ENCODE measurements at places on chromosomes 13 and 19.

DNA sequence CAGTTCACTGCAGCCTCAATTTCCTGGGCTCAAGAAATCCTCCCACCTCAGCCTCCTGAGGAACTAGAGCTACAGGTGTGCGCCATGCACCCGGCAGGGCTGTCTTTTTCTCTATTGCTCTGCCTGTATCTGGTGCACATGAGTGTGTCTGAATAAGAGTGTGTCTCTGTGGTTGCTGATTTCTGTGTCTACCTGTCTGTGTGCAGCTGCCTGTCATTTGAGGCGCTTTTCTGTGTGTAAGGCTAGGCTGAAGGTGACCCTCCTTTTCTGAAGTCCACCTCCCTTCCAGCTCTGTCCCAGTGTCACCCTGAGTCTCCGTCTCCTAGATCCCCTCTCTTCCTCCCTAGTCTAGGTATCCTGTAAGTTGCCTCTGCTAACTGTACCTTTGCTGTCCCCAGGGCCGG, 1.5 kb upstream of the PRR12 start:
- no peak for DNase-seq

GRCh38 chr19:1181606-1182005, 7.5 kb upstream of the SBNO2 start:
- no peak for DNase-seq

- DNase-seq = peak; percentile 88
Observed at GRCh38 chr19:8158411-8159074, 9.2 kb upstream of the FBN3 start.

GRCh38 chr13:45143346-45143751, 23.0 kb downstream of the GTF2F2 start:
- DNase-seq = peak; percentile 7

DNA sequence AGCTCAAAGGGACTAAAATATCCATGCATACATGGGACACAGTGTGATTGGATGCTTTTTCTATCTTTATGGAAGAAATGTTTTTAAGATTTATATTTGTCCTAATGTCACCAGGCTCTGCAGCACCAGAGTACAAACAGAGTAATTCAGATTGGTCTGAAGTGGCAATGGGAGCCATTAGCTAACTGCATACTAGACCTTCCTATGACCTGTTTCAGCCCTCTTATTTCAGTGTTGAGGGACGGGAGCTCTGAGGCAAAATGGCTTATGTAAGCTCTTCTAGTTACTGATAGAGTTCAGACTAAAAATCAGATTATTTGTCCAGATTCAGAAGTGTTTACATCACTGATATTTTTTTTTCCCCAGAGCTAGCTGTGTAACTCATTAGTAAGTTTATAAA, 4.9 kb downstream of the SLAIN1 start:
- DNase-seq = no peak

- DNase-seq = no peak
Observed at GRCh38 chr13:78382491-78382890, 220.9 kb downstream of the POU4F1 start.

DNA sequence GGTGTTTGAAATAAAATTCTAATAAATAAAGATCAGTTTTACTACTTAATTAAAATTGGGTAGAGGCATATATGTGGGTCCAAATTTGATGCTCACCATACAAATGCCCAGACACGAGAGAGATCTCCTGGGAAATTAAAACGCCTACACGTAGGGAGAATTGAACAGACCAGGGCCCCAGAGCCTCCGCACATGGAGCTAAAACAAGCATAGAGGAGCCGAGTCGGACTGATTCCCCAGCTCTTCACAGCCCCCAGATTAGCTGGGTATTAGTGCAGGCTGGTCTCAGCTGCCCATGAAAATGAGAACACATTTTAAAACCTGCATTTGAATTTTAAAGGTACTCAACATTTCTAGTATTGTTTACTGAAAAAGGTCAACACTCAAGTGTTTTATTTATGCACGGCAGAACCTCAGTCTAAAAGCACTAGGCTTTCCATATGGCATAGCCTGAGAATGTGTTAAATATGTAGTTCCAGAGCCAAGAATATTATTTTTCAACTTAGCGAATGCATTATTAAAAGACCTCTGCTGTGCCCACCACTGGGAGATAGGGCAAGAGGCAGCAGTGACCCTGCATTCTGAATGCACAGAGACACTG, 344.8 kb downstream of the ENOX1 start:
- DNase-seq = no peak

DNA sequence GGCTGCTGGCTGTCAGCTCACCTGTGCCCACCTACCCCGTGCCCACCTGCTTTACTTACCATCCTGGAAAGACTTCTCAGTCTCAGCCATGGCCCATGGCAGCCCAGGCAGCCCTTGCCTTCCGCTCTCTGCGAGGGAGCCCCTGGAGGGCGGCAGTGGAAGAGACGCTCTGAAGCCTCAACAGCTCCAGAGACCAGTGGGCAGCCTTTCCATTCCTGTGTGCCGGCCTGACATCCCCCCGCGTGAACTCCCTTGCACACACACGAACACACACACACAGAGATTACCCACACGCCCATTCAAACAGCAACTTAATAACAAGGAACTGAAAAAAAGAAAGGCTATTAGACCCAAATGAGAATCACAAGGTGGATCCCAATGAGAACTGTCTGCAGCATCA, 14.2 kb upstream of the RASA3 start:
- DNase-seq = no peak

DNA sequence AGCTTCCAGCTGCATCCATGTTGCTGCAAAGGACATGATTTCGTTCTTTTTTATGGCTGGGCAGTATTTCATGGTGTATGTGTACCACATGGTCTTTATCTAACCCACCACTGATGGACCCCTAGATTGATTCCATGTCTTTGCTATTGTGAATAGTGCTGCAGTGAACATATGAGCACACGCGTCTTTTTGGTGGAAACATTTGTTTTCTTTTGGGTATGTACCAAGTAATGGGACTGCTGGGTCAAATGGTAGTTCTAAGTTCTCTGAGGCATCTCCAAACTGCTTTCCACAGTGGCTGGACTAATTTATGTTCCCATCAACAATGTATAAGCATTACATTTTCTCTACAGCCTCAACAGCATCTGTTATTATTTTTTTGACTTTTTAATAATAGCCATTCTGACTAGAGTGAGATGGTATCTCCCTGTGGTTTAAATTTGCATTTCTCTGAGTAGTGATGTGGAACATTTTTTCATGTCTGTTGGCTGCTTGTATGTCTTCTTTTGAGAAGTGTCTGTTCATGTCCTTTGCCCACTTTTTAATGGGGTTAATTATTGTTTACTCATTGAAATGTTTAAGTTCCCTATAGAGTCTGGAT, 6.8 kb upstream of the UBE2L5 start:
- no peak for DNase-seq

DNA sequence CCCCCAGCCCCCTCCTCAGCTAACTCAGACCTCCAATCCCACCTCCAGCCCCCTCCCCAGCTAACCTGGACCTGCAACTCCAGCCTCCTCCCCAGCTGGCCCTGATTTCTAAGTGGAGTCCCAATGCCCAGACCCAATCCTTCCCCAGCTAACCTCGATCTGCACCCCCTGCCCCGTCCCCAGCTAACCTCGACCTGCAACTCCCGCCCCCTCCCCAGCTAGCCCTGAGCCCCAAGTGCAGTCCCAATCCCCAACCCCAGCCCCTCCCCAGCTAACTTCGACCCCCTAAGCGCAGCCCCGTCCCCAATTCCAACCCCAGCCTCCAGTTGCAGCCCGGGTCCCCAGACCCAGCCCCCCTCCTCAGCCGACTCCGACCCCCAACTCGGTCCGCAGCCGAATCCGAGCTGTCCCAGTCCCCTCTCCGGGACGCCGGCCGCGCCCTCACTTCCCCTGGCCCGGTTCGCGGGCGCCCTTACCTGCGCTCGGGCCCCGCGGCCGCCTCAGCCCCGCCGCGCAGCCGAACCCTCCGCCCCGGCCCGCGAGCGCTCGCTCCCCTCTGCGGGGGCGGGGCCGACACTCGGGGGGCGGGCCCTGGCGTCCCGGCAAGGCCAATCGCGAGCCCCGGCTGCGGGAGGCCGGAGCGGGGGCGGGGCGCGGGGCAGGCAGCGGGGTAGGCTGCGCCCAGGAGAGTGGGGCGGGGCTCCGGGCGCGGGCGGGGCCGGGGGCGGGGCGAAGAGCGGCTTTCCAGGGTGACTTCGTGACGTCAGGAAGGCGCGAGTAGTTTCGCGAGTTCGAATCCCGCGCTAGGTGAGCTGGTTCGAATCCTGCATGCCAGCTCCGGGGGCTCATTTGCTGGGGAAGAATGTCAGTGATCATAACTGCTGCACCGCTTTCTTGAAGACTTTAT, at the start of gene GNG7:
TSS of gene GNG7 (minus strand) at position 525 of the 907 bp plus-strand sequence. CDS start 182,006 bp downstream, outside the sequence.
- peak; percentile 94 for DNase-seq

- DNase-seq = no peak
Observed at GRCh38 chr13:93290503-93290902, 63.9 kb downstream of the GPC6 start.

DNA sequence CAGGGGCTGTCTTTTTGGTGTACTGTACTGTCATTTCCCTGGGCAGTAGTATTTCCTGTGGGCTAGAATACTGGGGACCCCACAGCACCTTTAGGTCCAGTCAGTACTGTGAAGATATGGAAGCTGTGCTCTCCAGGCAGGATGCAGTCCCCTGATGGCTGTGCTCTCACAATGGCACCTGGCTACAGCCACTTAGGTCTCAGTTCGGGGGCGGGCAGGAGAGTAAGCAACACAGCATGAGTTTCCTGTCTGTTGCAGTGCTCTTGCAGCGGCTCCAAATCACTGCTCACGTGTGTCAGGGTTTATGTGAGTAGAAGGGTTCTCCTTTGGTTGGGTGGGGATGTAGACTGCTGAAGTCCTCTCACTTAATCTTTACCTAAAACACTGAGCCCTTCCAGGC, 810.4 kb downstream of the DACH1 start:
- DNase-seq = no peak

GRCh38 chr19:13198634-13199033, 48.4 kb downstream of the IER2 start:
- DNase-seq = no peak

DNA sequence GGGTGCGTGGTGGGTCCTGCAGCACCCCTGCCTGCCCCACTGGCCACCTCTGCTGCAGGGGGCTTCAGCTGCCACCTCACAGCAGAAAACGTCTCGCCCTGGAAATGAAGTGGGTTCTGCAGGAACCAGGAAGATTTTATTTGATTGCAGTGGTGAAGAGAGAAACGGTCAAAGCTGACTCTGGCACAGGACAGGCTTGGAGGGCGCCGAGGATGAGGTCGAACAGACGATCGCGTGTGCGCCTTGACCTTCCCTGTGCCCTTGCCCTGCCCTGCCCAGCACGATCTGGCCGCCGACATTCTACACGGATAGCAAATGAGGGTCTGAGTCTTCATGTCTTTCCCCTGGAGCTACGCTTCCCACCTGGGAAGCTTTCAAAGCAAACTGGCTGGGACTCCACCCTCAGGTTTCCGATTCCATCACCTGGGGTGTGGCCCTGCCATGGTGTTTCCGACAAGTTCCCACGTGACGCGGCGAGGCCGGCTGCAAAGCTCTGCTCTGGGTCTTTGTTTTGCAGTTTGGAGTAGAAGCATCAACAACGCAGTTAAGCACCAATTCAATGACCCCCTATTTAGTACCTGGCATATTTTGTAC, 50.3 kb upstream of the TUBGCP3 start:
- no peak for DNase-seq

DNA sequence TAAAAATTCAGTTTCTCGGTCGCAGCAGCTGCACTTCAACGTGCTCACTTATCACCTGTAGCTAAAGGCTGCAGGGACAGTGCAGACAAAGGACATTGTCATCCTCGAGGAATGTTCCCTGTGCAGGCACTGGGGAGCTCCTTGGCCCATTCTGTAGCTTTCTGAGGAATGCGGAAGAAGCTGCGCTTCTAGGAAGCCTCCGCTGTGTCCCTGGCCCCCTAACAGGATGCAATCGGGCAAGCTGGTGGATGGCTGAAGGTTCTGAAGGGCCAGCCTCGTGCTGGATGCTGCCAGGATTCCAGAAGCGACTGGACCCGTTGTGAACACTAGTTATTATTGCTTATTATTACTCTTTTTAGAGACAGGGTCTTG, 8.1 kb downstream of the ANO8 start:
- DNase-seq = no peak

DNA sequence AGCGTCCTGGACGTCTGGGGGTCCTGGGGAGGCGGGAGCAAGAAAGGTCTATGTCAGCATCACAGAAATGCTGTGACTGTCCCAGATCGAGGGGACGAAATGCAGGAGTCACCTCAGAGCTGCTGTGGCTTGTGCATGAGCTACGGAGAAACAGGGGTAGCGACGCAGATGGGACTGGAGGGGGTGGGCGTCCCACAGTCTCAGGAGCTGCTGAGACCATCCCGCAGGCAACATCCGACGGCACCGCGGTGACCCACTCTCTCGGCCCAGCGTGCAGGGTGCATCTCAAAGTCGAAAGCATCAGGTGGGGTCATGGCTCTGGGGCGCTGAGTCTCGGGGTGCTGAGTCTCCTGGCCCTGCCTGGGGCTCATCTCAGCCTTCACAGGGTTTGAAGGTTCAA, 37.4 kb upstream of the C13orf46 start:
- no peak for DNase-seq

- DNase-seq = no peak
Observed at GRCh38 chr13:46341112-46341711, 45.8 kb downstream of the RUBCNL start.

- no peak for DNase-seq
Observed at GRCh38 chr19:1384085-1384462, 367 bp downstream of the NDUFS7 start.

DNA sequence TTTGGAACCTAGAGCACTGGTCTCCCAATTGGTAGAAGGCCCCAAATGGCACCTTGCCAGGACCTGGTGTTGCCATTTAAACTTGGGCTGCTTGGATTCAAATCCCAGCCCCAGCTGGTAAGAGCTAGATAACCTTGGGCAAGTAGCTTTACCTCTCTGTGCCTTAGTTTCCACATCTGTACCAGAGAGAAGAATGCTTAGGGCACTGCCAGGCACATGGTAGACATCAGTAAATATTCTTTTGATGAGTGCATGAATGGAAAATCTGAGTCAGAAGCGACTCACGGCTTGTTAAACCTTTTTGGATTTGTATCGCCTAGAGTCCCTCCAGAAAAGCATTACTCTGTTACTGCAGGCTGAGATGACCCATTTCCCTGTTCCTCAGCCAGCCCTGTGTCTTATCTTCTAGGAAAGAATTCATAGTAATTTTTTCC, 90.9 kb downstream of the SIPA1L3 start:
- DNase-seq = no peak

DNA sequence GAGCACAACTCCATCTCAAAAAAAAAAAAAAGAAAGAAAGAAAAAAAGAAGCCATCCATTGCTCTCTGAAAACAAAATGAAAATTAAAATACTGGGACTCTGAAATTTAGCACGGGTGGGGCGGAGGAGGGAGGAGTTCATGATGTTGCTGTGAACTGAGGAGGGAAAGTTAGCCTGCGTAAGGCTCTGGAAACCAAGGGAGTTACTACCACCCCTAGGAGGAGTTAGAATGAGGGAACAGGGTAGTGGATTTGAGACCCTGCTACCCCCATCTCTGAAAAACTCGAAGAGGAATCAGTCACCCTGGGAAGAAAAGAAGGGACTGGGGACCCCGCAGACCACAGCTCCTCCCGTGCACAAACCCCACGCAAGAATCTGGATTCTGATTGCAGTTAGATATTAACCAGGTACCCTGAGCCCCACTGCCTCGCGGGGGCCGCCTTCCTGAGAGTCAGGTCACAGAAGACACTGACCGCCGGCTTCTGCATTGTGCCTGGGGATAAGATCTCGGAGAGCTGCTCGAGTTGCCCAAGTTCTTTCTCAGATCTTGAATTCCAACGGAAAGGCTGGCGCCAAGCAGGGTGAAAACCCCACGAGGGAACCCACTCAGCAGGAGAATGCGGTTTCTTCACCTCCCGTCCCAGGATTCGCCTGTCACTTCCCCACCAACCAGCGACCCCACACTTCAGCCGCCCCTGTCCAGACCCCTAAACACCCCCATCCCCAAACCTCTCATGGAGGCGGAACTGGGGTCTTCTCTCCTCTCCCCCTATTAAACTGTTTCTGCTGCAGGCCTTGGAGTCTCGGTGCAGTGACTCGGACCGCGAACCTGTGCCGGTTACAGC, 870 bp downstream of the ZNF442 start:
- DNase-seq = peak; percentile 6
